ENCODE measurements at places on chromosomes 7 and 10.

GRCh38 chr7:135745703-135746312 lies 2.8 kb downstream of the FAM180A start:
- no peak for DNase-seq

- no peak for DNase-seq
These were observed 197.0 kb downstream of the TNS3 start for GRCh38 chr7:47384755-47385535.

DNA sequence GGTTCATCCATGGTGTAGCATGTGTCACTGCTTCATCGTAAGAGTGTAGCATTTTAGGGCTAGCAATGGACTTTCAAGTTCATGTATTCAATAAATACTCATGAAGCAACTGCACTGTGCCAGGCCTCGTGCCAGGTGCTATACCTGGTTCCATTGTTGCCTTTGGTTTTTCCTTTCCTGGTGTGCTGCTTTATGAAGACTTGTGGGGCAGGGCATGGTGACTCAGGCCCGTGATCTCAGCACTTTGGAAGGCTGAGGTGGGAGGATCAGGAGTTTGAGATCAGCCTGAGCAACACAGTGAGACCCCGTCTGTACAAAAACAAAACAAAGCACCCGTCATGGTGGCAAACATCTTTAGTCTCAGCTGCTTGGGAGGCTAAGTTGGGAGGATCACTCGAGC lies 2.2 kb upstream of the CPA4 start:
- DNase-seq = no peak

DNA sequence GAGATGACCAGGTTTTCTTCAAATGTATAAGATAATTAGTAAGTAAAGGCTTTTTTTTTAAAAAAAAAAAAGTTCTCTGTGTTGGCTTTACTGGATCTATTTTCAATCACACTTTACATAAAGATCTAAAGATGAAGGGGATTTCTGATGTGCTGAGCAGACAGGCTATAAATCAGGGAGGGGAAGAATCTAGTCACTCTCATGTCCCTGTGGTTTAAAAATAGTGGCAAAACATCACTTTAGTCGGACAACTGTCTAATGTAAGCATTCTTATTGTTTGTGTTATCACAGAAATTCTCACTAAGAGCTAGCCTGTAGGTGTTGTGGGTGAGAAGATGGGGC lies 132.7 kb downstream of the ICA1 start:
- no peak for DNase-seq

- peak; percentile 59 for DNase-seq
These were observed 29.7 kb downstream of the TRIM8 start for GRCh38 chr10:102673819-102674511.

GRCh38 chr10:89985446-89985845 lies 284.1 kb downstream of the KIF20B start:
- DNase-seq = no peak

- no peak for DNase-seq
These were observed 42.1 kb downstream of the AMZ1 start for GRCh38 chr7:2729893-2730716.

GRCh38 chr7:136870866-136871487 lies 2.5 kb downstream of the CHRM2 start:
- no peak for DNase-seq

DNA sequence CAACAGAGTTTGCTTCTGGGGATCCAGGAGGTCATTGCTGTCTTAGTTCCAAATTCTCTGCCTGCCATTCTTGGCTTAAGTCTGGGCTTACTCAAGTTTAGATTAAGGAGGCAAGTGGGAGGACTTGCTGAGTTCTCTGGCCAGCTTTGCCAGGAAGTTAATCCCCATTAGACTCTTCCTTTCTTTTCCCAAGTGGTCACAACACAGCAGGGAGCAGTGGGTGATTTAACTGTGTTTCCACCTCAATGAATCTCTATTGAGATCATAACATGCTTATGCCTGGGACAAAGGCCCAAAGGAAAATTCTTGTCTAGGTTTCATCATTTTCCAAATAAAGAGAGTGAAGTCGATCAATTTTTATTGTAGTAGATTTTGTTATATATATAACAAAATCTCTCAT lies 1159.6 kb downstream of the SORCS3 start:
- DNase-seq = no peak

DNA sequence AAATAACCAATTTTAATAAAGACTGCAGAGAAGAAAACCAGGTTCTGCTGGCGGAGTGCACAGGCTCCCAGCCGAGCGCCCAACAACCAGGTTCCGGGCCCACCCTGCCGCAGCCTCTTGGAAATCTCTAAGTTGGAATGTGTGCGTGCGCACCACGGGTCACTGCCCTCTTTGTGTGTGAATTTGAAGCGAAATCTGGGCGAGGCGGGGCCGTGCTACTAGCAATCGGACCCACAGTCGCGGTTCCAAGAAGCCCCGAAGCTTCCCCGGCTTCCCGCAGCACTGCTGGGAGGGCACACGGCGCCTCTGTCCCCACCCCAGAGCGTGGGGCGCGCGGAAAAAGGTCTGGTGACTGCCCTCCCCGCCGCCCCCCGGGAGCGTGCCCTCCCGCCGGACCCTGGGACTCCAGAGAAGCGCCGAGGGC lies 666 bp upstream of the MAP3K8 start:
- DNase-seq = peak; percentile 25

- DNase-seq = no peak
These were observed 79.3 kb downstream of the FZD1 start for GRCh38 chr7:91343420-91343960.

- DNase-seq = no peak
These were observed 46.9 kb upstream of the NPFFR1 start for GRCh38 chr10:70330671-70331070.

DNA sequence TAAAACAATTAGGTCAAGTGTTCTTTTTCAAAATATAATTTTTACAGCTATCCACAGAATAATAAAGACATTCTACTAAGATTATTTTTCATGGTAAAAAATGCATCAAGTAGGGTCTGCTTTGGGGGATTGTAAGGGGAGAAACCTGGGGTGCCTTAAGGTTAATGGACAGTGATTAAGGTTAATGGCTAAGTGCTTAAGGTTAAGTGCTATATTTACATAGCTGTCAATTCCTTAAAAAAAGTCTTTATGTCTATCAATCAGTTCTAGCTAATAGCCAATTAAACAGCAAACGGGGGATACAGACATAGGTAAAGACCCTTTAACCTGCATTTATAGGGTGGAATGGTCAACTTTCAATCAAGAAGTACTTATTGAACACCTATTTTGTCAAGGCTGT lies 284.5 kb upstream of the SEMA3A start:
- DNase-seq = no peak

DNA sequence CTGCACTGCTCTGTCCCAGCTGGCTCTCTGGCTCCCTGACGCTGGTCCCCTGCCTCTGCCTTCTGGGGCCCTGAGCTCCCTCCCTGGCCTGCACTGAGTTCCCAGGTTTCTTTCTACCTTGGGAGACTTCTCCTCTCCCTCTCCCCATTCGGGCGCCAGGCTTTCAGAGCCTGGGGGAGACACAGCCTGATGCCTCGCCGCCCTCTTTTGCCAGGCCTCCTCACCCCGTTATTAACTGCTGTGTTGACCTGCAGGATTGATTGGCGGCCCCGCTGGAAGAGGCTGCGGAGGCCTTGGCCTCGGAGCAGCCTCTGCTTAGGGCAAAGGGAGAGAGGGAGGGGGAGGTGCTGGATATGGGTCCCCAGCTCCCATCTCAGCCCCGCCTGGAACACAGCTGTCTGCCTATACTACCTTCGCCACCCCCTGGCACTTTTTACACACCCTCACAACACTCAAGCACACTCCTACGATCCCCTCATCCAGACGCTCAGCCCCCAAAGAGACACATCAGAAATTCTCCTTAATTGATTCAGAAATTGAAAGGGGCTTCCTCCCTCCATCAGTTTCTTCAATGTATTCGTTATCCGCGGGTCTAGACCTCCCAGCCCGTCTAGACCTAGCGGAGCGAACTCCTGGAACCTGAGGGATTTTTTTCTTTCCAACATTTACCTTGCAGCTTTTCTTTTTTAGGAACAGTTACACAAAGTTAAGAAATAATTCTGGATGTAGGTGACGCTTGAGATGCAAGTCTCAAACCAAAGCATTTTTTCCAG lies 7.1 kb upstream of the PAX2 start:
- DNase-seq = no peak

All from activated effector memory CD4-positive, alpha-beta T cell treated with Interleukin-2 at 50 U/mL for 16 hours (primary cell).